Fibroblast of skin of abdomen (primary cell): ENCODE measurements at places on chromosomes 16 and 17.

DNA sequence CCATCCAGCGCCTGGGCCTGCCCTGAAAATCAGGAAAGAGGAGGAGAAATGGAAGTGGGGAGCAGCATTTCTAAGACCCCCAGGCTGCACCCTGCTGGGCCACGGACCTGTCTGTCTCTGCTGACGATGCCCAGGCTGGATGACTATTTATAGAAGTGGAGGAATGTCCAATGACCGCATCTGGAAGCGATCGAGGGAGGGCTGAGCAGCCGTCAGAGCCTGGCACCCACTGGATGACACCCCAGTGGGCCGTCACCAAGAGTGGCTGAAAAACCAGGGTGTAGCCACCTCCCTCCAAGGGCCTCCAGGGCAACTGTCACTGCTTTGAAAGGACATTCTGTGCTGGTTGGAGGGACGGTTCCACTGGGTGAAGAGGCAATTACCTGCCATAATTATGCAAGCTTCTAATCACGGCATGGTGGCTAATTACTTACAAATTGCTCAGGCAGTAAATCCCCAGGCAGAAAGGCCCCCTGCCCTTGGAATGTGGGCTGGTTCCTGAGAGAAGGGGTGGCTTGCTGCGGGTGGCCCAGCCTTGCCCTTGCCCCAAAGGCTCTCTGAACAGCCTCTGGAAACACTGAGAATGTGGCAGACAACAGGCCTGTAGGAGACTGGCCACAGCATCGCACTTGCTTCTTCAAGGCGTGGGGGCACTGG, 332.1 kb downstream of the C16orf95 start:
- DNase-seq = peak; percentile 47

GRCh38 chr17:47705536-47706530, 11.9 kb downstream of the TBKBP1 start:
- DNase-seq = no peak

DNA sequence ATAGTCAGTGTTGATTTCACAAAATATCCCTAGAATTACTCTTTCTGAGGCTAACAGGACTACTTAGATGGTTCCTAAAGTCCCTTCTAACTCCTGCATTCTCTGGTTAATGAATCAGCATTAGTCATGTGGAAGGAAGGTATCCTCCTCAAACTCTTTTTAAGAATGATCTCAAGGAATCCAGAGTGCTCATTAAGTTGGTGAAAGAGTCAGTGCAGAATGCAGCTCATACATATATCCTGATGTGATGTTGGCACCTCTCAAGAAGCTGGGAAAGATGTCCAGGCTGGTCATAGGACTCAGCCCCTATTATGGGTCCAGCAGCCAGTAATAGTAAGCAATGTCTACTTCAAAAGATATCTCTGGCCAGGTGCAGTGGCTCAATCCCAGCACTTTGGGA, 65.5 kb downstream of the PIGL start:
- peak; percentile 89 for DNase-seq

DNA sequence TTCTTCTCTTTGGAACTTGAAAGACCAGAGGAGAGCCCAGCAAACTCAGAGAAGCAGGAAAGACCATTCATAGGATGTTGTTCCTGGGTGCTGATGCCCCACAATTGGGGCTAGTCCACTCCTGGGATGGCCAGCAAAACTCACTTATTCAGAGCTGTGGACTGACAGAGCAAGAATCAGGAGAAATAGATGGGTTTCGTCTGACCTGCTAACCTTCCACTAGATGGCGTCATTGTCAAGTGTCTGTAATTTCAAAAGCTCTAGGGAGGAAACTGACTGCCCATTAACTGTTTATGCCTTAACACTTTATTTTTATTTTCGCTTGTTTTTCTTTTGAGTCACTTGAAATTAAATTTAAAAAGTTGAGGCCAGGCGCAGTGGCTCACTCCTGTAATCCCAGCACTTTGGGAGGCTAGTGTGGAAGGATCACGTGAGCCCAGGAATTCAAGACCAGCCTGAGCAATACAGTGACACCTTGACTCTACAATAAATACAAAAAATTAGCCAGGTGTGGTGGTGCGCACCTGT, 28.7 kb upstream of the MILR1 start:
- peak; percentile 80 for DNase-seq

GRCh38 chr16:85898521-85899442, at the start of gene IRF8:
Gene IRF8, plus strand, starts transcription at chr16:85899162. Its CDS starts 3,854 bp downstream, at chr16:85903016.
- DNase-seq = no peak

DNA sequence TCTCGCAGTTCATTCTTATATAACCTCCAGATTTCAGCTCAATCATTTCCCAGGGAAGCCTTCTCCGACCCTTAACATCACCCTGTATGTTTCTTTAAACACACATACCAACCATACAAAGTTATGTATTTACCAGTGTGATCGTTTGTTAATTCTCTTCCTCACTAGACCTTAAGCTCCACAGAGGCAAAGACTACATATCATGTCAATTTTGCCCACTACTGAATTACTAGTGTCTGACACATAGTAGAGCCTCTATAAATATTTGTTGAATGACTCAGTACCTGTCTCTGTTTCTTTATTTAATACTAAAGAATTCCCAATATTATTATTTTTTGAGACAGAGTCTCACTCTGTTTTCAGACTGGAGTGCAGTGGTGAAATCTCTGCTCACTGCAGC, 137.2 kb downstream of the SHISA9 start:
- DNase-seq = no peak

DNA sequence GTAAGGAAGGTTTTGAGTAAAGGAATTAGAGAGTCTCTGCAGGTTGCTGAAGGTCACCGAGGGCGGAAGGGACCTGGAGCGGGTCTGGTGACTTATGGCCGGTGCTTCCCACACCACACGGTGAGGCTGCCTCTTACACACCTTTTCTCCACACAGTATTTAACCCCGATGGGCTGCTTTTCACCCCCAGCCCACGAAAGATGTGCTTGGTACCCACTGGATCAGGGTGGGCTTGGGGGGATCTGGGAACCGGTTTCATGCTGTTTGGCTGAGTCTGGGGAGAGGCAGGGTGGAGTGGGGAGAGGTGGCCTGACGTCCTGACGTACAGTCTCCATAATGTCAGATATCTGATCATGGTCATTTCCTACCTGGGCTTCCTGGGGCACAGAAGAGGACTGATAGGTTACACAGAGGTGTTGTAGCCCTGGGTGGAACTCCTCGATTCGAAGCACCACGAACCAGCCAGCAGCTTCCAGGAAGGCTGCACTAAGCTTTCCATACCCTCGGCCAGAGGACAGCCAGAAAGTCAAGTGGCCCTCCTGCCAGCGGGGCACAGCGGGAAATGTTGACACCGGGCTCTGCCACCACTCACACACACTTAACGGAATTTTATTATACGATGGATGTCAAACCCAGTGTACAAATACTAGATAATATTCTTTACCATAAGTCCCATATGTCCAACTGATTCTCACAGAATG, 34.0 kb downstream of the OR1D5 start:
- DNase-seq = no peak

DNA sequence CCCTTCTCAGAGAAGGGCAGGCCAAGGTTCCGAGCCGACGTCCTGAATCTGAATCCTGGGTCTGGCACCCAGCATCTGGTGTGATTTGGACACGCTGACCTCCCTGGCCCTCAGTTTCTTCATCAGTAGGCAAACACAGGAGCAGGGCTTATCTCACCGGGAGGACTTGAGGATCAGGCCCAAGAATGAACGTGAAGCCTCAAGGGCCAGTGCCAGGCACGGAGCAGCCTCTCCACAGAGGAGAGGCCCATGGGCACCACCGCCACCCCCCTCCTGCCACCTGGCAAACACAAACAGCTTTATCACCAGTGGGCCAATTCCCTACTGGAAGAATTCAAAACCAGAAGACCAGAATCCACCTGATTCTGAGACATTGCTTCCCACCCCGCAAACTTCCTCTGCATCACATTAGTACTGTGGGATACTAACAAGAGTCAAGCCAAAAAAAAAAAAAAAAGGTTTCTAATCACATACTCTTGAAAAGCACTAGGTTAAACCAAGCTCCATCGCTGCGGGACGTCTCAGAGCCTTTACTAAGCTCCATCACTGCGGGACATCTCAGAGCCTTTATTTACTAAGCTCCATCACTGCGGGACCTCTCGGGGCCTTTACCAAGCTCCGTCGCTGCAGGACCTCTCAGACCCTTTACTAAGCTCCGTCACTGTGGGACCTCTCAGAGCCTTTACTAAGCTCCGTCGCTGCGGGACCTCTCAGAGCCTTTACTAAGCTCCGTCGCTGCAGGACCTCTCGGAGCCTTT, 68.0 kb upstream of the DOC2B start:
- no peak for DNase-seq

DNA sequence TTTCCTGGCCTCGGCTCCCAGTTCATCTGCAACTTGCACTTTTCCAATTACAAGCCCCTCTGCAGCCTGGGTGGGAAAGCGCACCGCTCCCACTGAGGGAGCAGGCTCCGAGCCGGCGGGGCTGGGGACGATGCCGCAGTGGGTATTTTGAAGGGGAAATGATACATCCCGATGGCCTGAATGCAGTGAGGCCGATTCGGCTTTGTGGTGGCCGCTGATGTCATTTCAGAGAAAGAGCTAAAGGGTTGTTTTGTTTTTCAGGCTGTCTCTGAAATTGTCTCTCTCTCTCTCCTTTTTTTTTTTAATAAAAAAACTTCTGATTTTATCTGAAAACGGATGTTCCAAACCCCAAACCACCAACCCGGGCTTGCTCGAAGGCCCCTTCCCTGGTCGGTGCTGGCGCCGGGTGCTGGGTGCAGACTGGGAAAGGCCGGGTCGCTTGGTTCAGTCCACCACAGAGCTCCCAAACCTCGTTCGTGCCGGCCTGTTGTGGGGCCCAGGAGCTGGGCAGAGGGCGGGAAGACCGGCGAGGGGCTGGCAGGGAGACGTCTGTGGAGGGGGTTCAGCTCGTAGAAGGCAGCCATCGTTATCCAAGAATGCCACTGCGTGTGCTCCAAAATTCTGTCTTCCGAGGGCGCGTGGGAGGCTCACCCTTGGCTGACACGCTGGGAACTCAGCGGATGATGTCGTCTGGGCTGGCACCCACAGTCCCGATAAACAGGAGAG, 102.8 kb downstream of the FOXL1 start:
- peak; percentile 34 for DNase-seq

- DNase-seq = no peak
Measured at GRCh38 chr17:34220752-34221395, 34.2 kb upstream of the CCL2 start.

DNA sequence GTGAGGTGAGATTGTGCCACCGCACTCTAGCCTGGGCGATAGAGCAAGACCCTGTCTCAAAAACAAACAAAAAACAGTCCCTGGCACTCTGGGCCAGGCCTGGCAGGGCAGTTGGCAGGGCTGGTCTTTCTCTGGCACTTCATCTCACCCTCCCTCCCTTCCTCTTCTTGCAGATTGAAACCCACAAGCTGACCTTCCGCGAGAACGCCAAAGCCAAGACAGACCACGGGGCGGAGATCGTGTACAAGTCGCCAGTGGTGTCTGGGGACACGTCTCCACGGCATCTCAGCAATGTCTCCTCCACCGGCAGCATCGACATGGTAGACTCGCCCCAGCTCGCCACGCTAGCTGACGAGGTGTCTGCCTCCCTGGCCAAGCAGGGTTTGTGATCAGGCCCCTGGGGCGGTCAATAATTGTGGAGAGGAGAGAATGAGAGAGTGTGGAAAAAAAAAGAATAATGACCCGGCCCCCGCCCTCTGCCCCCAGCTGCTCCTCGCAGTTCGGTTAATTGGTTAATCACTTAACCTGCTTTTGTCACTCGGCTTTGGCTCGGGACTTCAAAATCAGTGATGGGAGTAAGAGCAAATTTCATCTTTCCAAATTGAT, 24.8 kb downstream of the STH start:
- no peak for DNase-seq

DNA sequence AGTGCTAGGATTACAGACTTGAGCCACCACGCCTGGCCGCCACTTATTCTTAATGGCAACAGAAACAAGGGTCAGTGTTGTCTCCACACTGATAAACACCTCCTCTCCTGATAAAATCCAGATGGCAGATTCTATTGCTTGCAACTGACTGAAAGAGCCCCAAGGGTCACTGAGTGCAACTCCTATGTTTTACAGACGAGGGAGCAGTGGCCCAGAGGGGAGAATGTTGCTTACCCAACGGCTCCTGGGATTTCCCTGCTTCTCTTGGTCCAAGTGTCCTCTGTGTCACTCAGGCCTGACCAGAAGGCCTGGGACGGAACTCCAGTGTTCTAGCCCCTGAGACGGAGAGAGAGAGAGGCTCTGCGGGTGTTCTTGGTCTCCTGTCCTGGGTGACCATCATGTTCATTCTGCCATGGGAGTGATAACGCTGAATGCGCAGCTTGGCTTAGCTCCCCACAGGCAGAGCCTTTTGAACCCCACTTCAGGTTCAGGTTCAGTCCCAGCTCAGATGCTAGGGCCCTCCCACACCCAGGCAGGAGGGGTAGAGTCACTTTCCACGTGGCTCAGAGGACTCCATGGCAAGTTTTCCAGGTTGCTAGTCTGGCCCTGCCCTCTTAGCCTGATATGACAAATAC, 77.3 kb upstream of the NLRP1 start:
- DNase-seq = no peak

DNA sequence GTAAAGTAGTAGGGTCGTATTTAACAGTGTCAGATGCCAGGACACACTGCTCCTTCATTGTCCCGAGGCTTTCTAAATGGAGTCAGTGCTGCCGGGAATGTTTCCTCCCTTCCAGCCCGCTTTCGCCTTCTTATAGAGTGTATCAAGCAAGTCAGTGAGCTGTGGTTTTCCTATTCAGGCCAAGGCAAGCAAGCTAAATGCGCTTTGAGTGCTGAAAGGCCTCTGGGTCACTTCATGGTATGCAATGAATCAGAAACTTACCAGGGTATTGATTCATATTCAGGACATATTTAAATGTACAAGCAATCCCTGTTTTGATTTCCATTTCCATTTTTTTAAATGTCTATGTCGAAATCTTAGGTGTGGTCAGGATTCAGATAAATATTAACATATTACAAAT, 327.9 kb upstream of the SOX9 start:
- DNase-seq = peak; percentile 88

DNA sequence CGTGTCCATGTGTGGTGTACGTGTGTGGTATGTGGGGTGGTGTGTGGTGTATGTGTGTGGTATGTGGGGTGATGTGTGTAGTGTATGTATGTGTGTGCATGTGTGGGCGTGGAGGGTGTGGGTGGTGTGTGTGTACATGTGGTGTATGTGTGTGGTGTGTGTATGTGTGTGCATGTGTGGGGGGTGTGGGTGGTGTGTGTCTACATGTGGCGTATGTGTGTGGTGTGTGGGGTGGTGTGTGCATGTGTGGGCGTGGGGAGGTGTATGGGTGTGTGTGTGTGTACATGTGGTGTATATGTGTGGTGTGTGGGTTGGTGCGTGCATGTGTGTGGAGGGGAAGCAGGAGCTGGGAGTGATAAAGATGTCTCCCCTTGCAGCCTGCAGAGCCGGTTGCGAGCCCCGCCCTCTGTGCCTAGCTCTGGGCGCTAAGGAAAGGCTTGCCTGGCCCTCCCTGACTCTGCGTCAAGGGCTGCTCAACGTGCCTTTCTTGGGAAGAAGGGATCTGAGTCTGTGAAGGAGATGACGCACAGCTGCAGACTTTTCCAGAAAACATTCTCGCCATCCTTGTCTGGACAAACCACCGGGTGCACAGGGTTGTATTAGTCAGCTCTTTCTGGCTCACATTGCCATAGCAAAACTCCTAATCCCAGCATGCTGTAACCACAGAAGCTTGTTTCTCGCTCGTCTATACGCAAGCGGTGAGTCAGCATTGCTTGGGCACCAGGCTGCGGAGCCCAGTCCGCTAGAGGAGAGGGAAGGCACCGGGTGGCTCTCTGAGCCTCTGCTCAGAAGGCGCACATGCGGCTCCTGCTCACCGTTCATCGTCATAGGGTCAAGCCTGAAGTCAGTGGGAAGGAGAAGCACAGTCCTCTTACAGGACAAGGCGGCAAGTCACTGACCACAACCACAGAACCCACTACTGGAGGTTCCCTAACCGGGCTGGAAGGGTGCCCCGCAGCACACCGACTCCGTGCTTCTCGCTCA, 2.0 kb upstream of the CD300H start:
- DNase-seq = peak; percentile 95

GRCh38 chr17:44338702-44339101, 6.4 kb upstream of the GRN start:
- no peak for DNase-seq
